Ecto neural progenitor cell (in vitro differentiated cells): ENCODE measurements at places on chromosomes 16 and 17.

DNA sequence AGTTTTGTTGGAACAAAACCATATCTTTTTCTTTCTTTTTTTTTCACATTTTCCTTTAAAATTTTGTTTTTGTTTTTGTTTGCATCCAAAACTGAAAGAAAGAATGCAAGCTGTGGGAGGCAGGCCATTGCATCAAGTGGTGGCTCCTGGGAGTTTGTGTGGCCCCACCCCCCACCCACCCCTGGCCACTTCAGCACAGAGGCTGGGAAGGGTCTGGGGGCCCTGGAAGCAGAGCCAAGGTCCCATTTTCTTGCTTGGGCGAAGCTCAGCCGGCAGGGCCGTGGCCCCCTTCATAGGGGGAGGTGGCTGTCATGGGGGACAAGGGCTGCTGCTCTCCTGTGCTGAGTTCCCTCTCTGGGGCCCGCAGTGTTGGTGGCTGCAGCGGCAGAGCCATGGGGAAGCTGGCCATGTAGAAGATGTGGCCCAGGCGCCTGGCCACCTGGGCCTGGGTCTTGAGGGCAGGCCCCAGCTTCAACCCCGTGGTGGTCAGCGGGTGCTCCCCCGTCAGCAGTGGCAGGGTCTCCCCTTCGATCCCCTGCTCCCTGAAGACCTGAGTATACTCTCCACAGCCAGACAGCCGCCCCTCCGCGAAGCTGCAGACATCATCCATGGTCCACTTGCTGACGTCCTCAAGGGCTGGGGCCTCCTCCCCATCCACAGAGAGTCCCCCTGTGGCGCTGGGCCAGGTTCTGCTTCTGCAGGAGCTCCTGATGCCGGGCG, 19.8 kb downstream of the PAFAH1B1 start:
- no peak for DNase-seq

GRCh38 chr17:40265337-40265736, 22.3 kb upstream of the CDC6 start:
- DNase-seq, result no peak

DNA sequence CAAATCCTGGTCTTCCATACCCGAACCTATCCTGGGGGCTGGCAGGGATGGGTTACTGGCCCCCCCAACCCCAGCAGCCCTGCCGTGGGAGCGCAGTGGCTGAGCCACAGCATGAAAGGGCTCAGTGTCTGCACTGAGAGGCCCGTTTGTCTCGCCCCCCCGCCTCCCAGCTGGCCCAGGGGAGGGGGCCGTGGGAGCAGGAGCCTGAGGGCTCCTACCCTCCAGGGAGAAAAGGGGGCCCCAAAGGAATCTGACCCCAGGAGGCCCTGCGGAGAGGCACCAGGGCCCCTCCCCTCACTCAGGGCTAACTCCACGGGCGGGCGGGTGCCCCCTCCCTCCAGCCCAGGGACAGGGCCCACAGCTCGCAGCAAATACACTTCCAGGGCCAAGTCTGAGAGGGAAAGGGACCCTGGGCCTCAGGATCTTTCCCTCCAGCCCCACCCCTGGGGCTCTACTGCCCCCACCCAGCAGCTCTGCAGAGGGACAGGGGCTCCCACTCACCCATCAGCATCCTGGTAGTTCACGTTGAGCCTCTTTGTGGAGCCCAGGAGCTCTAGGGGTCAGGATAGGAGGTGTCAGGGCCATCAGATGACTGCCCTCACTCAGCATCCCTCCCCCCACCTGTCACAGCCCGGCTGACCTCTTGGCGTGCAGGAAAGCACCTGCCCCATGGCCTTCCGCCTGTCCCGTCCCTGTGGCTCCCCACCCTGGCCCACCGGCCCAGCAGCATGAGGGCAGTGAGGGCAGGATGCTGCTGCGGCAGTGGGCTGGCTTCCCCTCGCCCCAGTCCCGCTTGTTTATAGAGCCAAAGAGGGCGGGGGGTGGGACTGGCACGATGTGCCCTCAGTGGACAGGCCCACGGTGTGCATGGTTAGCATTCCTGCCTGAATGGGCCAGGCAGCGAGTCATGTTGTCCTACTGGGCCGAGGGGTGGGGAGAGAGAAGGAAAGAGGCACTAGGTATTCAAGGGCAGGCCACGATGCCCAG, 7.3 kb downstream of the CASKIN2 start:
- DNase-seq, result no peak

DNA sequence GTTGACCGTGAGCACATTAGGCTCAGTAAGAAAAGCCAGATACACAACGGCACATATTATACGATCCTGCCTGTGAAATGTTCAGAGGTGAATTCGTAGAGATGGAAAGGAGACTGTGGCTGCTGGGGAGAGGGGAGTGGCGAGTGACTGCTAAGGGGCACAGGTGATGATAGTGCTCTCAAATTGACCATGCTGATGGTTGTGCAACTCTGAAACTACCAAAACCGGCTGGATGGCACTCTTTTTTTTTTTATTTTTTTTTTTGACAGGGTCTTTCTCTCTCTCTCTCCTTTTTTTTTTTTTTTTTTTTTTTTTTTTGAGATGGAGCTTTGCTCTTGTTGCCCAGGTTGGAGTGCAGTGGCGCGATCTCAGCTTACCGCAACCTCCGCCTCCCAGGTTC, 8.1 kb upstream of the SEC14L5 start:
- no peak for DNase-seq

- DNase-seq, result no peak
Measured at GRCh38 chr16:74738113-74738541, 36.5 kb downstream of the FA2H start.

DNA sequence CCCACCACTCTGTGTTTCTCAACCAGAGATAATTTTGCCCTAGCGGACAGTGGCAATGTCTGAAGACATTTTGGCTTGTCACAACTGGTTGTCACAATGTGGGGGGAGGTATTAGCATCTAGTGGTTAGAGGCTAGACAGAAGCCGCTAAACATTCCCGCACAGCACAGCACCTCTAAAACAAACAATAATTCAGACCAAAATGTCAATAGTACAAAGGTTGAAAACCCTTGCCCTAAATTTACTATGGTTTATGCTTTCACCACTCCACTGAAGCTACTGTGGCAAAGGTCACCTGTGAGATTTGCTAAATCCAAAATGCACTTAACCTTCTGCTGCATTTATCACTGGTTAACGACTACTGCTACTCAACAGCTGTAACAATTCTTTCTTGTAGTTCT, 14.1 kb downstream of the NUP88 start:
- DNase-seq, result no peak
